ENCODE measurements at places on chromosomes 12 and 14.

- DNase-seq: no peak
These were observed 44.6 kb upstream of the ANO2 start for GRCh38 chr12:5989621-5990020.

GRCh38 chr12:106774808-106775524, 484 bp downstream of the RIC8B start:
- DNase-seq: no peak

DNA sequence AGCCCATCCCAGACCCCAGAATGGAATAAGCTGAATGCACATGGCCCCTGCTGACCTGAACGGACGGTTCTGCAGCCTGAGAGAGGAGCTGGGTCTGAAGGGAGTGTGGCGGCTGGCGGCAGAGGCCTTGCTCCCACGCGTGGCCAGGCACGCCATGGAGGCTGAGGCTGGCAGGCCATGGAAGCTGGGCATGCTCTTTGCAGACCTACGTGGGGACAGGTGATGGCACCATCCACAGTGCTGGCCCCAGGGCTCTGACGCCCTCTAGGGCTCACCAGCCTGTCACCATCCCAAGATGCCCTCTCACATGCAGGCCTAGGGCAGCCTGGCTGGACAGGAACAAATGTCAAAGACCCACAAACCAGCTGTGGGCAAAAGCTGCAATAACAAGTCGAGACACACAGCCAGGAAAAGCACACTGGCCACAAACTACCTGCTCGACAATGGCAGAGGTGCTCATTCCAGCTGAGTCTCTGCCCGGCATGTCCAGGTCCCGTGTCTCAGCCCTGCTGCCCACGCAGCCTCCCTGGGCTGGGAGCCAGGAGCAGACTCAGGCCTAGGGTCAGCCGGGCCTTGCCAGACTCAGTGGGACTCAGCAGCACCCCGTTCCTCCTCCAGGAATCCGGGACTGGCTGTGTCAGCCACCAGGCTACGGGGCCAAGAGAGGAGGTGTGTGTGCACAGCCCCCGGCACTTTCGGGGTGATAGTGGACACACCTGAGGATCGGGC, 19.7 kb downstream of the BTBD6 start:
- no peak for DNase-seq

DNA sequence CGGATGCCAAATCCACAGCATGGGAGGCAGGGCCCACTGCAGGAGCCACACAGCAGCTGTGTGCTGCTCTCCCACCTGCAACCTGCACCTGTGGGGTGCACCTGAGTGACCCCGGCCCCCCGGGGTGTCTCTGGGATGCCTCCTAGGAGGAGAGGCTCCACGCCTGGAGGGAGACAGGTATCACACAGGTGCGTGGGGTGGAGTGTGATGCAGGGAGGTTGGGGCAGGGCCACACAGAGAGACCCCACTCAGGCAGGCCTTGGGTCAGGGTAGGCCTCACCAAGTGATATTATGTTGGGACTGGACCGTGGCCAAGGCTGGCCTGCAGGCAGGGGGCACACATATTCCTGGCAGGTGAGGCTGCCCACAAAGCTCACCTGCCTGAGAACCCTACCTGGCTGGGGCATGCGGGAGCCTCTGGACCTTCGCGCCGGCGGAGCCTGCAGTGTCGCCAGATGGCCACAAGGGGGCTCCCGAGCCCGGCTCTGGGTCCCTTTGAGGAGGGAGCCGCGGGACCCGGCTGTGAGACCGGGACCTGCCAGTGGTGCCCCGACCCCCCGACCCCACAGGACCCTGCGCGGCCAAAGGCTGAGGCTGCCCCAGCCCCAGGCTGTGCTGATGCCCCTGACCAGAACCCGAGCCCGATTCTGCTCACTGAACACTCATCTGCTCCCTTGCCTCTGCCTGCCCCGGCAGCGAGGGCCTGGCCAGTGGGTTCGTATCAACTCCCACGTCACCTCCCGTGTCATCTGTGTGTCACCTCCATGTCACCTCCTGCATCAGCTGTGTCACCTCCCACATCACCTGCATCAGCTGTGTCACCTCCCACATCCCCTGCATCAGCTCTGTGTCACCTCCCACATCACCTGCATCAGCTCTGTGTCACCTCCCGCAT, 11.4 kb downstream of the TMEM121 start:
- peak; percentile 73 for DNase-seq

DNA sequence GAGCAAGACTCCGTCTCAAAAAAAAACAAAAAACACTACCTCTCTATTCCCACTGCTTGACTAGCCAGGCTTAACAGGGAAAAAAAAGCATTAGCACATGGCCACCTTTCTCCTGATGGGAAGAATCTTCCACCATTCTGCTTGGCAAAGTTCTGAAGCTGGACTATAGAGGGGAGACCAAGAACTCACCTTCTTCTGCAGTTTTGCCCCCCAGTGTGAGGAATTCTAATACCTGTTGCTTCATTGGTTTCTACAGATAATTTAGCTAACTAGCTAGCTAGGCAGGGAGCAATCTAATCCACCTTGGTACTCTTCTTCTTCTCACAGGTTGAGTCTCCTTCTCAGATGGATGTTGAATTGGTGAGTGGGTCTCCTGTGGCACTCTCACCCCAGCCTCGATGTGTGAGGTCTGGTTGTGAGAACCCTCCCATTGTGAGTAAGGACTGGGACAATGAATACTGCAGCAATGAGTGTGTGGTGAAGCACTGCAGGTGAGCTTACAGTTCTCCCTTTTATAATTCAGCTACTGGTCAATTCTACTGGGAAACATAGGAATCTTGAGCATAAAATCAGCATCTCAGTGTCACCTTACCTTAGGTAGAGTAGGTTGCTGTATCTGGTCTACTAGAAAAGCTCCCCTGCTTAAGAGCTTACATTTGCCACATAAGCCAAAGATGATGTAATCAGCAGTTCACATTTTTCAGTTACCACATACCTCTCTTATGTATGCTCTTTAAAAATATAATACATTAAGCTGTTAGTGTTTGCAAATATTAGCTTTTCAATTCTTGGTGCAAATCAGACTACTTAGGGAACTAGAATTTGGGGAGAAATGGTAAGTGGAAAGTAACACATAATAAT, 16.0 kb downstream of the METTL3 start:
- no peak for DNase-seq

- DNase-seq: no peak
These were observed 10.0 kb downstream of the STAC3 start for GRCh38 chr12:57240926-57241401.

DNA sequence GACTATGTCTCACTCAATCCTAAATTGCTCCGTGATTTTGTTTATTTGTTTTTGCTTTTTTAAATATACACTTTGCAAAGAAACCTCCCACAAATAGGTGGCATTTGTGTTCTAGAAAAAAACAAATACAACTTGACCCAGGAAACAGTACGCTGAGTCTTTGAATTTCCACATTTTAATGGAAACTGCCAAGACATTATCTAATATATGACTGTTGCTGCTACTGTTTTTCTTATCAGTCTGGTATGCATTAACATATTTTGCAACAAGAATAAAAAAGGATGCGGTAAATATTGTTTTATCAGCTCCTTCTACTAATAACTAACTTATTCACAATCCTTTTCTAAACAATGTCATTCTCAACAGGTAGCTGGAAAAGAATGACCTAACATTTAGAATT, 187.4 kb downstream of the LRIG3 start:
- no peak for DNase-seq

GRCh38 chr12:64102339-64102738, 119.8 kb downstream of the KICS2 start:
- no peak for DNase-seq

DNA sequence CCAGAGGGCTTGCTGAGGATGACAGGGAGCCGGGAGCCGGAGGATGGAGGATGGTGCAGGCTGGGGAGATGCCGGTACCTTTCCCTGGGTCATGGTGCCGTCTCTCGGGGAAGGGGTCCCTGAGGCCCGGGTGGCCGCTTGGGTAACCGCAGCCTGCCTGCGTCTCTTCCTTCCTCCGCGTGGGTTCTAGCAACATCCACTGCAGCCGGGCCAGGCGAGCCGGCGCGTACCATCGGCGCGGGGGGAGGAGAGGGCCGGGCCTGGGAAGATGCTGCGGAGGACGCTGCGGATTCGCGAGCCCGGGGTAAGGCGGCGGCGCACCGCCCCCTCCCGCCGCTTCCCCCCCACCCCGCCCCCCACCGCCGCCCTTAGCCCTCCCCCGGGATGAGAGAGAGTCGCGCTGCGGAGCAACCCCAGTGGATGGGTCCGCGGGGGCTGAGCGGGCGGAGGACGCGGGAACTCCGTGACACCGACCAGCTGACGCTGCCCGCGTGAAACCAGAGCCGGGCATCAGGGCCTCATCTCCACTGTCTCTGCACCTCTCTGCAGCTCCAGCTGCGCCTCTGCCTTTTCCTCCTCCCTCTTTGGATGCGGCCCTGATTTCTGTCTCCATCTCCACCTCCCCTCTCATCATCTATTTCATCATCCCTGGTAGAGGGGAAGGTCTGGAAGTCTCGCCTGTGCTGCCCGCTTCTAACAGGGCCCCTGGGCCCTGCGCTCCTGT, at the start of gene FAIM2:
Gene FAIM2 (minus strand): TSS at position 201 of the 724 bp plus-strand sequence. CDS start 108 bp downstream, at position 93.
- DNase-seq: peak; percentile 35

DNA sequence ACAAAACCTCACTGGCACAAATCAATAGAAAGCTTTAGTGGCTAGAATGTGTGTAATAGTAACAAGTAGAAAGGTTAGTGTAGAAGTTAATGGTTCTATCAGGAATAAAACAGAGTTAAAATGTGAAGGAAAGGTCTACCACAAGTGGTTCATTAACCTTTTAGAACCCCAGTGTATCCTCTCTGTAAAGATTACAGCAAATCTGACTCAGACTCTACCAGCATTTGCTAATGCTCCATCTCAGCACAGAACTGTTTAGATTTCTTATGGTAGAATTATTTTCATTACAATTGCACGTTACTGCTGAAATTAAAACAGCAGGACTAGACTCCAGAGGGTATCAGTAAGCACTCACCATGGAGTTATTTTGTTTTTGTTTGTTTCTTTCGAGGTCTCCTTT, 609.0 kb upstream of the LMO3 start:
- no peak for DNase-seq

DNA sequence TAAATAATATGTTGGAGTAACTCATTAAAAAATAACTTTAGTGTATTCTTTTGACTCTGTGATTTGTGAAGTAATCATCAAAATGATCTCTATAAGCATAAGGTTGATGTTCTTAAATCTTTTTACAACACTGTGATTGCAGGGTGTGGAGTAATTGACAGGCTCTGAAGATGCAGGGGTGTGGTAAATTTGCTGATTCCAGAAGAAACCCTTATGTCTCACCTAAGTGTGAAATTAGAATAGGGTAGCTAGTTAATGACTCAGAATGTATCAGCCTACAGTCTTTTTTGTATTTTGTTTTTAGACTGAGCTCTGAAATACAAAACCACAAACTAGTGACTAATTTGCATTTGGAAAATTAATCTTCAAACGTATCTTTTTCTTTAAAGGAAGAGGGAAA, 5.9 kb downstream of the PRPF39 start:
- no peak for DNase-seq

DNA sequence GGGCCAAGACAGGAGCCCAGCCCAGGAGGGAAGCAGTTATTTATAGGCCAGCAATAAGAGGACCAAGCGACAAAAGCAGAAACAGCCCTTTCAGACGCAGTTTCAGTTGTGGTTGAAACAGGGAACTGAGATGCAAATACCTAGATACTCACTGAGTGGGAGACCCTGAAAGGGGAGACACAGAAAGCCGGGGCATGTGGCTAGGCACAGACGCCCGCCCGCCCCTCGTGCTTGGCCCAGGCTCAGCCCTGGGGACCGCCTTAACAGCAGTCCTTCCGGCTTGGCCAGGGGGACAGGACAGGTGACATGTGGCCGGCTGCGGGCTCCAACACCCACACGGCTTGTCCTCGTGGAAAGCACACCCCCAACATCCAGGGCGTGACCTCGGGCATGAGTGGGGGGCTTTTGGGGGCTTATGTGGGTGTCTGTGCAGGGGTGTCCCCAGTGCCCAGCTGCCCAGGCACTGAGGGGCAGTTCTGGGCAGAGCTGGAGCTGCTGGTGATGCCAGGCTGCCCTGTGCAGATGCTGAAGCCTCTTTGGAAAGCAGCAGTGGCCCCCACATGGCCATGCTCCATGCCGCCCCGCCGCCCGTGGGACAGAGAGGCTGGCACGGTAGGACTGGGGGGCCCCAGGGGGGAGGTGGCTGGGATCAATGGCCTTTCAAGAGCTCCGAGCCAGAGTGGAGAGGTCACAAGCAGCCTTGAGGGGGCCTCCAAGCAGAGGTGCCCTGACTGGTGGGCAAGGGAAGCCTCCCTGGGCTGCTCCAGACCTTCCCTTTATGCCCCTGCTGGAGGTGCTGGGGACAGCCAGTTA, 2.1 kb downstream of the PLD4 start:
- no peak for DNase-seq

DNA sequence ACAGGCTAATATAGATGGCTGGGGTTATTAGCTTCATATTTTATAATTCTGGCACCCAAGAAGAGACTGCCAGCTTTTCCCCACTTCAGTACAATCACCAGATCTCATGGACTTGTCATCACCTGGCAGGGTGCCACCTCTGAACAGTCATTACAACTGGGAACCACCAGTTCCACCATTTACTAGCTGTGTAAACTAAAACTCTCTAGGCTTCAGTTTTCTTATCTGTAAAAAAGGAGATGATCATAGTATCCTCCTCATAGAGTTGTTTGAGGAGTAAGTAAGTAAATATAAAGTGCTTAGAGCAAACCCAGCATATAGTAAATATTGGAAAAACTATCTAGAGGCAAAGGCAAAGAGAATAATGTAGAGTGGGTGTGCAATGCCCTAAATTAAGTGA, 19.3 kb downstream of the CPNE8 start:
- DNase-seq: no peak

GRCh38 chr14:104361921-104362681, 217.5 kb upstream of the C14orf180 start:
- DNase-seq: peak; percentile 1

- DNase-seq: no peak
These were observed 32.5 kb upstream of the ISM2 start for GRCh38 chr14:77531071-77531470.

DNA sequence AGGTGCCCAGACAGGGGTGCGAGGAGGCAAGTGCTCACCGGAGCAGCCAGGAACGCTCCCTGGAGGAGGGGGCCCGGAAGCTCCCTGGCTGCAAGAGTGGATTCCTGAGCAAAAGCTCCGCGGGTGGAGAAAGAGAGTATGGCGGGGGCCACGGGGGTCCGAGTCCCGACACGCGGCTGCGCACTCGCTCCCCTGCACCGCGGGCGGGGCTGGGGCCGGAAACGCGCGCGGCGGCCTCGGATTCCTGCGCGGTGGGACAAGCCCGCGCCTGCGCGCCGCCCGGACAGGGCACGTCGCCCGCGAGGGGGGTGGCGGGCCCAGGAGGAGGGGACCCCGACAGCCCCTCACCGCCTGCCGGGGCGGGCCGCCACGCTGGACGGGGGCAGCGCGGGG, 27.8 kb upstream of the GPR132 start:
- DNase-seq: peak; percentile 55

GRCh38 chr12:3222979-3223378, 145.8 kb downstream of the TSPAN9 start:
- no peak for DNase-seq

DNA sequence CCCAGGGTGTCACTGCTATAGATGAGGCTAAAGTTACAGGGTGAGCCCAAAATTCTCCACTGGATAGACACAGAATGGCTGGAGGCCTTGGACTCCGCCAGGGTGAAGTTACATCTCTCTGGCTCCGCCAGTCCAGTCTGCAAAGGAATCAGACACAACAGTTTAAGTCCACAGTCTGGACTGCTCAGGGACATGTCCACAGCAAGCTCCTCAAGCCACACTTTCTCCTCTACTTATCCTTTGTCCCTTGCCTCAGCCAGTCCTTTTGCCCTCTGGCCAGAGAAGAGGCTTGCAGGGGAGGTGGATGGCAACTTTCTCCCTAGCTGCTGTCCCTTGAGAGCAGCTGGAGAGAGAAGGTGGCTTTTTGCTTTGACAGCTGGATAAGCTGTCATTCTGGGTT, 28.0 kb downstream of the PTPRB start:
- DNase-seq: no peak

GRCh38 chr12:108755481-108755880, 24.2 kb upstream of the CORO1C start:
- DNase-seq: no peak

Data from activated T-cell treated with anti-CD3 and anti-CD28 coated beads, Interleukin-2, amount 50 U/mL, for 4 hours (primary cell).